ENCODE measurements at places on chromosomes 5 and 9.

DNA sequence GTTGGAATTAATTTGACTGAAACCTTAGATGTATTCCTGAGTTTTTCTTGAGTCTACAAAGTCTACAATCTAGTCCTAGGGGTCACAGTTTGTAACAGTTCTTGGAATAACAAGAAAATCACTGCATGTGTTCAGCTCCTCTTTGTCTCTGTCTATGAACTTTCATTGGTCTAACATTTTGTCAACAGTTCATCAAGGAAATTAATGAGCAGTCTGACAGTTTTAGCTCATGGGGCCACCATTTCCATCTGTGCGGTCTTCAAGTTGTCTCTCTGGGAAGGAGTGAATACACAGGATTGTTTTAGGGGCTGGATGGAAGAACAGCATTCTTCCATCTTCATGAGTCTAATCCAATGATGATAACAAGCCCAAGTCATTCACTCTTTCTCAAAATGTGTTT is 276.4 kb downstream of the TMEM167A start:
- DNase-seq, result no peak

DNA sequence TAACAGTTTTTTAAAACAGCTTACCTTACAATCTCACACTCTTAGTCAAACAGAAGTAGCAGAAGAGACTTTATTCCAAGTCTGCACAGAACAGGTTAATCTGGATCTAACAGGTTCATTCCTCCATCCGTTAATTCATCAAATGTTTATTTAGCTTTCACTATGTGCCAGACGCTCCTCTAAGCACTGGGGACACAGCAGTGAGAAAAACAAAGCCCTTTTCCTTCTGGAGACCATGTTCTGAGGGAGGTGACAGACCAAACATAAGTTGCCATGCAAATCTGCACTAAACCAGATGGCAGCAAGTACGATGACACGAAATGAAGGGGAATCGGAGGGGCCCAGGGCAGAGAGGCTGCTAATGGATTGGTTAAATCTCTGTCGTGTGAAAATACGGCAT is 17.1 kb upstream of the GLIPR2 start:
- DNase-seq, result no peak

DNA sequence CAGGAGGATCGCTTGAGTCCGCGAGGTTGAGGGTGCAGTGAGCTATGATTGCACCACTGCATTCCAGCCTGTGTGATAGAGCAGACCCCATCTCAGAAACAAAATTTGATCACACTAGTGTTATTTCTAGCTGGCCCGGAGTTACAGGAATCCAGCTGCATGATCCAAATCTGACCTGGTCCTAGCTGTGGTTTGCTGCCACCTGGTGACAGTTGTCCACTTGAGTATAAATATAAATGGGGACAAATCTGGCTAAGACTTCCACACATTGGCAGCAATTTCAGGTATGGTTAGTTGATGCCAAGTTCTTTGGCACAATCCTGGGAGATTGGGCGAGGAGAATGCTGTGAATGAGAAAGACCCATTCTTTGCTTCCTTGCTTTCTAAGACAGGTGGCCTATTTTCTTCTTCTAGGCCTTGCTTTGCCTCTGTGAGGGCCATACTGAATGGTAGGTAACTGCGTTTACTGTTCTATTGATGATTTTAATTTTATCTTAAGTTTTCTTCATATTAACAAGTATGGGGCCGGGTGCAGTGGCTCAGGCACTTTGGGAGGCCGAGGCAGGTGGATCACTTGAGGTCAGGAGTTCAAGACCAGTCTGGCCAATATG is 35.4 kb downstream of the UBE2R2 start:
- peak; percentile 49 for DNase-seq

- no peak for DNase-seq
Observed at GRCh38 chr9:109542922-109543321, 44.8 kb upstream of the PTPN3 start.

- no peak for DNase-seq
Observed at GRCh38 chr9:34440017-34440416, 18.4 kb downstream of the FAM219A start.

DNA sequence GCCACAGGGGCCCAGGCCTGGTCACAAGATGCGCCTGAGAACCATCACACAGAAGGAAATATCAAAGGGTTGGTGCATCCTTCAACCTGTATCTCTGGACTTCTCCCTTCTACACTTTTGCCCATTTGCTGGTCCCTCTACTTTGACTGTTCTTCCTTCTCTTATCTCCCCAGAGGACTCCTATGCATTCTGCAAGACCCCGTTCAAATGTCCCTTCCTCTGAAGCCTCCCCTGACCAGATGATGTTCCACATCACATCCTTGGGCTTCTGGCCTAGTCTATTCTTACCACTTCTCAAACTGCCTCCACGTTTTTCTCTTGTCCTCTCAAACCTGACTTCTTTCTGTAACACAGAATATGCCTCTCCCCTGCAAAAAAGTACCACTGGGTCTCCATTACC is 34.3 kb downstream of the STK10 start:
- no peak for DNase-seq

- no peak for DNase-seq
Observed at GRCh38 chr5:149338364-149338763, 6.9 kb upstream of the GRPEL2 start.

DNA sequence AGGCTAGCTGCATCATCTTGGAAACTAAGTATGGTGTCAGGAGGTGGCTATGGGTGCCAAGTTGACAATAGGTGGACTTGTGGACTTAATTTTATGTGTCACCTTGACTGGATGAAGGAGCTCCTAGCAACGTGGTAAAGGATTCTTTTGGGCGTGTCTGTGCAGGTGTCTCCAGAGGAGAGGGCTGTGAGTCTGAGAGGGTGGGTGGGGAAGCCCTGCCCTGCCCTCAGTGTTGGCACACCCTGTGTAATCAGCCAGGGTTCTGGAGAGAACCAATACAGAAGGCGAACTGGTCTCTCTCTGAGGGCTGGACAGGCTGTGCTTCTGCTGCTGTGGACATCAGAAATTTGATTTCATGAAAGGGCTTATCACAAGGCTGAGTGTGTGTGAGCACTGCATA is 61.0 kb downstream of the GTF3C4 start:
- DNase-seq, result no peak

DNA sequence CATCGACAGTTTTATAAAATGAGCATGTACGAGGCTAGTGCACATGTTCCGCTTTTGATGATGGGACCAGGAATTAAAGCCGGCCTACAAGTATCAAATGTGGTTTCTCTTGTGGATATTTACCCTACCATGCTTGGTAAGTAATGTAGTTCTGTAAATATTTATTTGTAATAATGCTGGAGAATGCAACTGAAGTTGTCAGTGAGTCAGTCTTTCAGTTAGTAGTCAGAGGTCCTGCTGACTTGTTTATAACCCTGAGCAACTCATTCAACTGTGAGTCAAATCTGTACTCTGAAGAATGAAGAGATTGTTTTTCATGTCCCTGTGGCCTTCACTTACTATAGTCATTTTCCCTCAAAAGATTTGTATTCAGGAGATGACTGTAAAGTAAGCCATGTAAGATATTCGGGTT is 28.4 kb upstream of the GPR150 start:
- no peak for DNase-seq

GRCh38 chr5:17121776-17122175 is 95.7 kb upstream of the BASP1 start:
- DNase-seq, result no peak

- no peak for DNase-seq
Observed at GRCh38 chr5:113692466-113692865, 179.0 kb downstream of the YTHDC2 start.

DNA sequence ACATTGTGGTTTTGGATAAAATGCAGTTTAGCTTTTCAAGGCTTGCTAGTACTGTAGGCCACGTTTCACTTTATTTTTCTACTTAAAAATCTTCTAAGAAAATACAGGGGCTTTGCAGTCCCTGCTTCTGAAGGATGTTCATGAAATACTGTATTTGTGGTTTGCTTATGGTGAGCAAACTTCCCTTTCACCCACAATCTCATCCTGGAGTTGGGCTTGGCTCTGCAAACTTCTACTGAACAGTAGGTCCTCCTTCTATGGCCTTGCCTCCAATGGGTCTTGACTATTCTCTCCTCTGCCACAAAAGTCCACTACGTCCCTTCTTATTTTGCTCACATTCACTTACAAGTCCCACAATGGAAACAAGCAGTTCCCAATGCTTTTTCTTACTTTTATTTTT is 502.7 kb upstream of the KLF4 start:
- DNase-seq, result no peak

DNA sequence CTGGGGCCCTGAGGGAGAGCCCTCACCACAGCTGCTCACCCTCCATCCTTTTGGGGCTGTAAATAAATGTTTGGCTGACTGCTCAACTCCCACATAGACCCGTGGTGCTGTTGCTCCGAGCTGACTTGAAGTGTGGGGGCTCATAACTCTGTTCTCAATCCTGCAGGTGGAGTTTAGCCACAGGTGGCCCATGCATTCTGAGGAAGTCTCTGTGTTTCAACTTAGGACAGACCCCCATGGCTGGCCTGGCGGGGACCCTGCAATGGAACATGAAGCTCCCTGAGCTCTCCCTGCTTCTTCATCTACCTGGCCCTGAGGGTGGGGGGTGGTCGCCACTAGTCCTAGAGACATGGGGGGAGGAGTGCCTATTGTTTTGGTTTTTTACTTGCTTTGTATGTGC is 19.7 kb downstream of the NDUFS6 start:
- DNase-seq, result no peak
